Neural crest cell (in vitro differentiated cells): ENCODE measurements at places on chromosomes 2 and 18. TPM values are rescaled to one million over a fixed set of nuclear protein-coding genes. Genes with fewer than 3 reads are reported as not detected.

The CEBPZOS gene
- total RNA-seq, result not detected in 2 replicates

The CD28 gene
- not detected in 2 replicates for total RNA-seq

The TLX2 gene
- total RNA-seq, result not detected in 2 replicates

The APOB gene
- 0.07 and 0.09 TPM in 2 replicates for total RNA-seq

The GALNT5 gene
- total RNA-seq, result 0.12 and 0.20 TPM in 2 replicates

The FBXO41 gene
- 3.7 and 4.5 TPM in 2 replicates for total RNA-seq

The CAPN10 gene
- 57.7 and 62.7 TPM in 2 replicates for total RNA-seq
